ENCODE measurements at places on chromosomes 12 and 14.

DNA sequence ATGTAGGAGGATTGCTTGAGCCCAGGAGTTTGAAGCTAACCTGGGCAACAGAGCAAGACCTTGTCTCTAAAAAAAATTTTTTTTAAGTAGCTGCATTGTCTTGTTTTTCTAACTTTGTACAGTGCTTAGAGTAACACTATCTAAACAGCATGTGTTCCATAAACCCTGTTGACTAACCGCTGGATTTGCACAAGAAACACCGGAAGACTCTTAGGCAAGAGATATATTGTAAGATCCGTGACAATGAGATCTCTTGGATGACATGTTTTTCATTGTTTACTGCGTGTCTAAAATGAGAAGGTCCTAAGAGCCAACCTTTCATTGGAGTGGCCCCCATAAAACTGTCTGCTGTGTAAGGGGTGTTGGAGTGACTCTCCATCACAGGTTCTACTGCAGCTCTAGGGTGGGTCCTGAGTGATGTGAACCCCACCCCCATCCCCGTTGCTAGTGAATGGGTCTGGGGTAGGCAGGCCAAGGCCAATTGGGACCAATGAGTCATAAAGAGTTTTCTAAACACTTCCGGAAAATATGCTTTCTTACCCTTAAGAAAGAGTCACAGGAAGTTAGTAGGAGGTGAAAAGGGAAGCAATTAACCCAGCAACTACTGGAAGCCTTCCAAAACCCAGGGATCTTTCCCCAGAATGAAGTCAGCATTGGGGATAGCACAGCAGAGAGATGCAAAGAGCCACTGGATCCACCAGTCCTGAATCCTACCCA, 24.3 kb upstream of the PCNX1 start:
- DNase-seq: no peak

DNA sequence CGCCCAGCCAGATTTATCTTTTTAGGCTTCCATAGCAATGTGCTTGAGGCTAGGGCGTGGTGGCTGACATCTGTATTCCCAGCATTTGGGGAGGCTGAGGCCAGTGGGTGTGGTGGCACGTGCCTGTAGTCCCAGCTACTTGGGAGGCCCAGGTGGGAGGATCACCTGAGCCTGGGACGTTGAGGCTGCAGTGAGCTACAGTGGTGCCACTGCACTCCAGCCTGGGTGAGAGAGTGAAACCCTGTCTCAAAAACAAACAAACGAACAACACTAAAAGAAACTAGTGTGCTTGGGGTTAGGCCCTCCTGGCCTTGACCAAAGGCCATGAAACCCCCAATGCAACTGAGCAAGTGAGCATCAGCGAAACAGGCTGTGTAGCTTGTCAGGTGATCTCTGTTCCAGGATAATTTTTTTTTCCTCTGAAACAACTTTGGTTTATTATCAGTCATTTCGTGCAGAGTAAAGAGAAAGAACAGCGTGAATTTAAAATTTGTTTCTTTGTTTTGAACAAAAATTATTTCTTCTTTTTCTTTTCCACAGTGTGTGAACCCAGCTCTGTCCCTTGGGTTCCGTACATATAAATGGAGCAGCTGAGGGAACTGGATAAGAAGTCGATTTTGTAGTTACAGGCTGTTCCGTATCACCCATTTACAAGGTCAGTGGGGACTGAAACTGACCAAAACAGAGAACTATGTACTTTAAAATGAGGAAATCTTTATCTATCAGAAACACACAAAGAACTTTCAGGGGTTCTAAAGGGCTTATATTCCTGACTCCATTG, 8.8 kb upstream of the TUBA1C start:
- DNase-seq: no peak

GRCh38 chr14:77641534-77642341, 25.3 kb upstream of the SPTLC2 start:
- DNase-seq: peak; percentile 71

GRCh38 chr12:68040450-68041075, 51.3 kb downstream of the IFNG-AS1 start:
- DNase-seq: peak; percentile 70
